ENCODE measurements at places on chromosomes 4 and X.
A peak's percentile ranks its signal among the peaks of the same experiment; 100 is the strongest.

DNA sequence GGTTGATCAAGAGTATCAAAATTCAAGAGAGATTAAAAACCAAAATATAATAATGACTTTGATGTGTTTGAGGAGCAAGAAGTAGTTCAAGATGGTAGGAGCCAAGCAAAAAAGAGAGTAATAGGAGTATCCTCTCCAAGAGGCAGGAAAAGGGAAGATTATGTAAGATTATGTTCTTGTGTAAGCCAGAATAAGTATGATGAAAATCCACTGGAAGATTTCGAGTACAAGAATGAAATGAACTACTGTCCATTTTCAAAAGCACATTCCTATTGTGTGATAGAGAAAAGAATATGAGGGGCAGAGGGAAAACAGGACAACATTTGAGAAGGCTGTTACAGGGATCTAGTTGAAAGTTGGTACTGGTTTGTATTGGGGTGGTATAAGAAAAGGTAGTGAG lies 659.6 kb upstream of the INTU start:
- no peak for DNase-seq

DNA sequence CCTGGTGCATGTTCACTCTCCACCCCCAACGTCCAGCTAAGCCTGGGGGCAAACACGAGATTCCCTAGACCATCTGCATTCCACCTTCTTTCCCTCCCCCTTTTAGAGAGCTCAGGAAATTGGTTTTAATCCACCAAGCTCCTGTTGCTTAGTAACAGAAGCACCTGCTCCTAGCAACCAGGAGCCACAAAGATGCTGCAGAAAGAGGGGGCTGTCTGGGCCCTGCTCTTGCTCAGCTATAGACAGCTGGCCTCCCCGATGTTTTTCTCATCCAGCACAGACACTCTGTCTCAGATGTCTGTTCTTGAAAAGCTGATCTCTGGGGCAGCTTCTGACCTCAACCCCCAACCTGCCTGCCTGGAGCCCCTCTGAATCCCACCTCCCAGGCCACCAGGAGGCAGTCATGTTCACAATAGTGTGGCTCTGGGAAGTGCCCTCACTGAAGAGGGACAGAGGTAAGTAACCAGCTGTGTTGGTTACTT lies 71.5 kb downstream of the SLC16A2 start:
- DNase-seq, result peak; percentile 12

- no peak for DNase-seq
Measured at GRCh38 chr4:129110931-129111330, 15.0 kb downstream of the C4orf33 start.

DNA sequence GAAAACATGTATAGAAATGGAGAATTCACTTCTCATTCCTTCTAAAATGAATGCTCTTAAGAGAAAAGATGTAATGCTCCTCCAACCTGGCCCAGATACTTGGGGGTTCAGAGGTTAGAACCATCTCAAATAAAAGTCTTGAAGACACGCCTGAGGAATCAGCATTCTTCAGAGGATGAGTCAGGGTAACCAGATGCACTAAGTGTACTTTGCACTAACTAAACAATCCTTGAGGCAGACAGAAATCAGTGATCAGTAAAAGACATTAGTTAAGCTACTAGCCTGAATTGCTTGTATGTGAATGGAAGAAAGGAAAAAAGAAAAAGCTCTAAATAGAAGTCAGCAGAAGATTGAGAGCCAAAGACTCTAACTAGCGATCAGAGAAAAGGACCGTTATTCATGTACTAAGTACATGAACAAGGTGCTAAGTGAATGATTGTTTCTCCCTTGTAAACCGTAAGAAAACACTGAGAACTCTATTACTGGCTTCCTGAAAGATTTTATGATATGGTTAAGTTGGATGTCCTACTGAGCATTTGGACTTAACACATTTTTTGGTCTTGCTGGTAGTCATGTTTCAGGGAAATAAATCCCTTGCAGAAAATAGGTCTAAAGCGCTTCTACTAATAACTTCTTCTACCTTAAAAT lies 738.3 kb downstream of the STPG2 start:
- no peak for DNase-seq

- DNase-seq, result no peak
Measured at GRCh38 chrX:69131886-69132285, 33.4 kb downstream of the PJA1 start.

GRCh38 chr4:138401334-138401733 lies 159.2 kb upstream of the SLC7A11 start:
- DNase-seq, result no peak

DNA sequence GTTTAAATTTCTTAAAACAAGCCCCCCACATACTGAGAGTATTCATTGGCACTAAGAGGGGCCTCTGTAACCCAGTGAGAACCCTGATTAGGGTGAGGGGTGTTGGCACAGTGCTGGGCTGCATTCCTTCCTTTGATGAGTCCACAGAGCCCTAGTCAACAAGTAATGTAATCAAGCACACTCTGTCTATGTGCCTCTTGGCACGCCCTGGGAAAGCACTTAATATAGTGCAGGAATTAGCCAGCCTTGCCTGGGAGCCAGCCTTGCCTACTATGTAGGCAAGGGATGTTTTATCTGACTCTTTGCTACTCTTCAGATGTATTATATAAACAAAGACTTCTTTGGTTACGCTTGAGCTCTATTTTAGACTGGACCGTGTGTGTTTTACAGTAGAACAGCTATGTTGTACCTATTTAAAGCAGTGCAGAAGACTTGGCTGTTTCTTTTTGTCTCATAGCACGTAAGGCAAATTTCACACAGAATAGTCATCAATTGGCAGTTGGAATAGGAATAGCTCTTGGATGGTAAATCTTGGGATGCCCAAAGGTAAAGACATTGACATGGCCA lies 64.3 kb downstream of the FRAS1 start:
- DNase-seq, result no peak

- no peak for DNase-seq
Measured at GRCh38 chrX:40671126-40671525, 23.8 kb upstream of the CXorf38 start.

DNA sequence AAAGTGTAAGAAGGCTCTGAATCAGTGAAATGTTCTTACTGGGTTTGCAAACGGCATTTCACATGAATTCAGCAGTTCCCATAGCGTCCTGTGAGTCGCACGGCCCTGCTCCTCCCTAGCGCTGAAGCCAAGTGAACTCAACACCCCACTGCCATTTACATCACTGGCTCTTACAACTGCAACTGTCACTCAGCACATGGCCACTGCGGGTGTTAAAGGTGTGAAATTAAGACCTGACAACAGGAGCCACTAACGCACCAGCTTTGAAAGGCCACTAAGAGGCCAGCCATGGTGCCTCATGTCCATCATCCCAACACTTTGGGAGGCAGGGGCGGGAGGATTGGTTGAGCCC lies 31.7 kb downstream of the RNF212 start:
- no peak for DNase-seq
